ENCODE measurements at places on chromosomes 13 and 19.
A peak's percentile ranks its signal among the peaks of the same experiment; 100 is the strongest.

DNA sequence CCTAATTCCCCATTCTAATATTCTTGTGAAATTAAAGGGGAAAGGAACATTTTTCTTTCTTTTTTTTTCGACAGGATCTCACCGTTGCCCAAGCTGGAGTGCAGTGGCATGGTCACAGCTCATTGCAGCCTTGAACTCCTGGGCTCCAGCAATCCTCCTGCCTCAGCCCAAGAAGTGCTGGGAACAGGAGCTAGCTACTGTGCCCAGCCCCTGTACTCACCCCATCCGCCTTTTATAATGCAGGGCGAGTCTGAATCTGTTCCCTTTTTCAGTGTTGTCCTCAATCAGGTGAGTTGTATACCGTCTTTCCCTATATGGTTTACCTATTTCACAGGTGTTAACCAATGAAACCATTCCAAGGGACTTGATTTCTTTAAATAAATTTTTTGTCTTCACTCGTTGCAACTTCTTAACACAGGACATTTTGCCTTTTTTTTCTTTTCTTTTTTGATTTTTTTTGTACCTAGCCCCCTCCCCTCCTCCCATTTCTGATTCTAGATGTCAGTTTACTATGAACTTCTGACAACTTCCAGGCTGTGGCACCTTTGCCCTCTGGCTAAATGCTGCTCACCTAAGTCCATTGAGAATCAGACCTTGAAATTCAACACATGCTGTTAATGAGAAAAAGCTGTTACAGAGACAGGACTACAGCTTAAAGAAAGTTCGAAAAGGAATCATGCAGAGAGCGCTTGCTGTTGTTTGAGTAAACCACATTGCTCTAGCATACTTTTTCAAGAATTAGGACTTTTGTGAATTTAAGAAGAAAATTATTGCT, 562.1 kb upstream of the KLF12 start:
- DNase-seq: no peak

GRCh38 chr13:42702716-42703115, 78.7 kb upstream of the FAM216B start:
- DNase-seq: no peak

- peak; percentile 48 for DNase-seq
Observed at GRCh38 chr13:113647351-113648215, 10.4 kb downstream of the ATP4B start.

DNA sequence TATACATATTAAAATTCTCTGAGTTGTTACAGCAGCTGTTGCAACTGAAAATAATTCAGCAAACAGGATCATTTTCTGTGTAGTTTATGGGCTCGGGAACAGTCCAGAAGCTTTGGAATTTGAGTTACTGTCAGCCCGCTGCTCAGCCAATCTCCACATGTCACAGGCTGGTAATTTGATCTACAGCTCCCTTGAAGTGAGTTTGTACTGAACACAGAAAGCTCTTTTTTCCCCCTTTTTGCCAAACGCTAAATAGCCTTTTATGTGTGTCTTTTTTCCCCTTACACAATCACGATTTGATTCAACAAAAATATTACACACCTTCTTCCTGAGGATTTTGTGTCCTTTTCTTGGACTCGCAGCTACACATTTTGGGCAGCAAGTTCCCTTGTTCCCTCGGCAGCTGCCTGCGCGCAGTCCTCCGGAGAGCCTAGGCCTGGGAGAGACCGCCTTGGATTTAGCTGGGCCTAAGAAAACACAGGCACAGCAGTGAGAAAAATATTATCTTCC, 371.4 kb downstream of the KCNRG start:
- peak; percentile 78 for DNase-seq
